Hippocampal formation (tissue), 2 donors: ENCODE measurements at places on chromosomes 6 and 20.

DNA sequence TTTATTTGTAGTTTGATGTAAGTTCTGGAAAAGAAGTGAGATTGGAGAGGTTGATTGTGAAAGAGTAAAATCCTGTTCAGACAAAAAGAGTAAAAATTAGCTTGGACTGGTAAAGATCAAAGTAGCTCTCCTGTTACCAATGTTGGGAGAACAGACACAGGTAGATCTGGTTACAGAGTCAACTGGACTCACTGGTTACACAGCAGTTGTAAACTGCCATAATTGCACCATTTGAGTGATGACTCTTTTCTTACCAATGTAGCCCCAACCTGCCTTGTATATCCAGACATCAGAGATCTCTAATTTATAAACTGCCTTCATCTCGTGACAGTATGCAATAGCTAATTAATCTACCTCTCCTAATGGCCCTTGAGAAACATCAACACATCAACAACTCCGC is 165.6 kb upstream of the PRSS16 start:
- DNase-seq = no peak

GRCh38 chr6:55578537-55579363 is at the start of gene HMGCLL1:
Gene HMGCLL1 (minus strand): TSS chr6:55579192. CDS start chr6:55579055, 137 bp downstream.
- DNase-seq = peak; percentile 40

GRCh38 chr6:44699082-44699481 is 311.6 kb downstream of the CDC5L start:
- no peak for DNase-seq

GRCh38 chr20:14830899-14831298 is 493.5 kb upstream of the FLRT3 start:
- no peak for DNase-seq

- no peak for DNase-seq
These were observed 77.4 kb upstream of the CD93 start for GRCh38 chr20:23163562-23163961.

- no peak for DNase-seq
These were observed 55.7 kb downstream of the TMEM242 start for GRCh38 chr6:157267654-157268053.

GRCh38 chr20:26218301-26218700 is 521.6 kb upstream of the ZNF337 start:
- no peak for DNase-seq

DNA sequence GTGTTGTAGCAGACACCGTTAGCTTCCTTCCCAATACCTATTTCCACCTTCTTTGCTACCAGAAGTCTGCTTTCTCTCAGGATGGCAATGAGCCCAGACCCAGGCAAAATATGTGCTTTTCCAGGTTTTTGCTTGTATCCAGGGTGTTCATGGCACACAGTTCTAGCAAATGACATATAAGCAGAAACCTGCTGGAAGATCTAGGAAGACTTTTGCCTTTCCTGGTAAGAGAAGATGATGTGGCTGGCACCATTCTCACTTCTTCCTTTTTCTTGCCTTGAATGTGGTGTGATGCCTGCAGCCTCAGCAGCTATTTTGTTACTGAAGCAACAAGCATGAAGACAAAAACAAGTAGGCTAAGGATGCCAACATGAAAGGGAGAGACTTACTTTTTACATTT is 19.2 kb upstream of the TBC1D22B start:
- DNase-seq = no peak

DNA sequence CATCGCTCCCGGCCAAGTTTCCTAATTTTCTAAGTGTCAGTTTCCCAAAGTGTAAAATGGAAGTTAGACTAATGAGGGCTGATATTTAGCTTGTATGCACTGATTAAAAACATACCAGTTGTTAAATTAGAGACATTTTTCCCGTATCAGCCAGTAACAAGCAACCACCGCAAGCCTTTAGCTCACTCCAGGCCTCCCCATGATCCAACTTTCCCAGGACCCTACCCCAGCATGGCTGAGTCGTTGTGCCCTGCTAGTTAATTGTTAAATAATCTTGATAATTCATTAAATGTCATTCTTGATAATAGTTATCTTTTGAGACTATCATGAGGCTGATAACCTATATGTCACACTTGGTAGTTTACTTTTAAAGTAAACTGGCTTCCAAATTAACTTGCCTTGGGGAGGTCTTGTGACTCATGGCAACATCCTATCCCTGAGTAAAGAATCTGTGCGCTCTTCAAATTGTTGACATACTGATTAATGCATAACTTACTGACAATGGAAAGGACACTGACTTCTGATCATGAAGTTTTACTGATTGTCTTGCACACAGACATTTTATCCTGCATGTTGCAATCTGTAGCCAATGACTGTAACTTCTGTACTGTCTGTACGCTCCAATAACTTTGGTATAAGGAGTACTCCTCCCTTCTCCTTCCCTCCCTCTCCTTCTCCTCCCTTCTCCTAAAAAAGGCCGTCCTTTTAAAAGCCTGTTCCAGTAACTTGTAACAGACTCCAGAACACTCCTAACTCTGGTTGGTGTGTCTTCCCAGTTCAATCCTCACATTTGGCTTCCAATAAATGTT is 6.3 kb upstream of the GTF3C6 start:
- no peak for DNase-seq

- no peak for DNase-seq
These were observed 515.7 kb downstream of the NKAIN2 start for GRCh38 chr6:124319410-124319809.

DNA sequence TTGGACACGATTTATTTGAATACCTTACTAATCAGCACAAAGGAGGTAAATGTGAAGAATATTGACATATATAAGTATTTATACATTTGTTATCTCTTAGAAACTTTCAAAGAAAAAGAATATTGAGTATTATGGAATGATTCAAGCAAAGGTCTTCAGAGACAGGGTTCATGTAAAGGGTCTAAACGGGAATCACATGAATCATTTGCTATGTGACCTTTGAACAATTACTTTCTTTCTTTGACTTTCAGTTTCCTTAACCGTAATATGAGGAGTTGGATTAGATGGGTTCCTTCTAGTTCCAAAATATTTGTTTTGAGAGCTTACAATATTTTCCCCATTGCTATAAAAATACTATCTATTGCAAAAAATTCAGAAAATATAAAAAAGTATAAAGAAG is 14.3 kb downstream of the ENPP1 start:
- no peak for DNase-seq
